ENCODE measurements at places on chromosomes 2 and 18. TPM values are rescaled to one million over a fixed set of nuclear protein-coding genes. Genes with fewer than 3 reads are reported as not detected.

The TNFRSF11A gene
- total RNA-seq = 7.6 TPM

The CSRNP3 gene
- not detected for total RNA-seq

The NOL4 gene
- total RNA-seq = not detected

The PROKR1 gene
- total RNA-seq = not detected
